ENCODE measurements at places on chromosomes 3 and 15. TPM values are rescaled to one million over a fixed set of nuclear protein-coding genes. Genes with fewer than 3 reads are reported as not detected.

Gene RGMA
- polyA plus RNA-seq = 11.9 TPM

Gene CLDN16
- polyA plus RNA-seq = not detected

Gene DLL4
- polyA plus RNA-seq = 8.7 TPM

Gene DPPA4
- 0.01 TPM for polyA plus RNA-seq

Gene CD96
- 0.26 TPM for polyA plus RNA-seq

Gene EAF2
- 7.4 TPM for polyA plus RNA-seq

Gene DRD3
- polyA plus RNA-seq = not detected

Gene TMIE
- polyA plus RNA-seq = 1.2 TPM

Gene NRG4
- polyA plus RNA-seq = not detected

Gene ECE2
- not detected for polyA plus RNA-seq

Gene CRBN
- polyA plus RNA-seq = 23.4 TPM

Gene GNB5
- 6.8 TPM for polyA plus RNA-seq

Gene CA12
- 0.07 TPM for polyA plus RNA-seq

Gene GPR87
- polyA plus RNA-seq = not detected

Gene CLDN18
- not detected for polyA plus RNA-seq

Gene EPHA6
- not detected for polyA plus RNA-seq

DNA sequence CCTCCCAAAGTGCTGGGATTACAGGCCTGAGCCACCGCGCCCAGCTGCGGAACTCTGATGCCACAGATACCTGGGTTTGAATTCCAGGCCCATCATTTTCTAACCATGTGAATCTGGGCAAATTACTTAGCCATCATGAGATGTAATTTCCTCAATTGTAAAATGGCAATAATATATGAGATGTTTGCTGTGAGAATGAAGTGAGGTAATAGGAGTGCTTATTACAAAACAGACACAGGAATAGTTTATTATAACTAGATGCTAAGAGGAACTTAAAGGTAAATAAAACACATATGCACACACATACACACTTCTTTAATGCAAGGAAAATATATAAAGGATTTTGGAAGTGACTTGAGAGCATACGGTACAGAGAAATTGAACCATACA lies 64.7 kb upstream of the TNIK start:
- no peak overlapping the region for H3K27ac ChIP-seq
- H3K4me1 ChIP-seq = no peaks in the 10 kb centered on the region
- H3K36me3 ChIP-seq = no peaks in the 10 kb centered on the region
- no peak overlapping the region for H3K4me3 ChIP-seq
- no peak for DNase-seq

- no peaks in the 10 kb centered on the region for H3K27me3 ChIP-seq
- H3K27ac ChIP-seq = peak overlapping the region; percentile 32
- H3K4me1 ChIP-seq = no peaks in the 10 kb centered on the region
- DNase-seq = no peak
- H3K4me3 ChIP-seq = no peak overlapping the region
Observed at GRCh38 chr3:153246806-153247205, 84.8 kb downstream of the RAP2B start.

GRCh38 chr3:99753268-99753975 lies 64.2 kb upstream of the CMSS1 start:
- peaks cover 5% of the 10 kb centered on the region for H3K4me1 ChIP-seq
- no peak overlapping the region for H3K27ac ChIP-seq
- no peaks in the 10 kb centered on the region for H3K27me3 ChIP-seq
- no peak for DNase-seq
- no peaks in the 10 kb centered on the region for H3K36me3 ChIP-seq
- no peak overlapping the region for H3K4me3 ChIP-seq

DNA sequence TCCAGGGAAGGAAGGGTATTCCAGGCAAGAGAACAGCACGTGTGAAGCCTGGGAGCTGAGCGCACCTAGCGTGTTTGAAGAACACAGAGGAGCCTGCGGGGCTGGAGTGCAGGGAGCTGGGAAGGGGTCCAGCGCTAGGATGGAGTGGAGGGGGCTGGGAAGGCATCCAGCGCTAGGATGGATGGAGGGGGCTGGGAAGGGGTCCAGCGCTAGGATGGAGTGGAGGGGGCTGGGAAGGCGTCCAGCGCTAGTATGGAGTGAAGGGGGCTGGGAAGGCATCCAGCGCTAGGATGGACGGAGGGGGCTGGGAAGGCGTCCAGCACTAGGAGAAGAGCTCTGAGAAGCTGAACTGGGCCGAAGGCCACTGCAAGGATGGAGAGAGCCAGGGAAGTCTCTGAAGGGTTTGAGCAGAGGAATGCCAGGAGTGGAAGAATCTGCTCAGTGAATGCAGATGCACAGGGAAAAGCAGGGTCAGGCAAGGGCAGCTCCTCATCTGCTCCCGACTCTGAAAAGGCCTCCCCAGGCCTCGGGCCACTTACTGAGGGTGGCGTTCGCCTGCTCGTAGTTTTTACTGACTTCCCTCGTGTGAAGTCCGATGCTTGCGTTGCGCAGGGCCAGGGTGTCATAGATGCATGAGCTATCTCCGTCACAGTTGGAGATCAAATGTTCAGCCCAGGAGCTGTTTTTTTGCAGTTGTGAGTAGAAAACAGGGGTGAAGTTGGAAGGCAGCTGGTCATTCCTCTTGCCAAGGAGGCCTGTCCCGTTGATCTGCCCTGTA lies 39.8 kb downstream of the MUC20 start:
- peaks cover 62% of the 10 kb centered on the region for H3K27me3 ChIP-seq
- peaks cover 14% of the 10 kb centered on the region for H3K4me1 ChIP-seq
- H3K27ac ChIP-seq = no peak overlapping the region
- no peak for DNase-seq
- H3K36me3 ChIP-seq = no peaks in the 10 kb centered on the region

GRCh38 chr3:20396335-20396734 lies 210.3 kb upstream of the SGO1 start:
- H3K4me1 ChIP-seq = no peaks in the 10 kb centered on the region
- no peak overlapping the region for H3K27ac ChIP-seq
- no peaks in the 10 kb centered on the region for H3K27me3 ChIP-seq
- H3K4me3 ChIP-seq = no peak overlapping the region

DNA sequence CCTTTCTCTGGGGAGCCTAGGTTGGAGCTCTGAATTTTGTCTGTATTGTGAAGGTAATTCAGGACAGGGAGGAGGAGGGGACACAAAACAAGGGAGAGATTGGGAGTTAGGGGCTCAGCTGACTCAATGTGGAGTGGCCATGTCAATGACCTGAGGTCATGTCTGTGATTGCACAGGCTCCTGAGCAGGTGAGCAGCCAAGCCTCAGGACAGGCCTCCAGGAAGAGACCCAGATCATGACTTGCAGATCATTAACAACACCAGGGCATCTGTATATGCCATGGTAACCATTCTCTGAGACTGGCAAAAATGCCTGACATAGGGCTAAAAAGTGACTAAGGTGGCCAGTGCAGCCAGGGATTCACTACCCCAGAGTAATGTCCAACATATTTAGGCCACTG lies 20.9 kb downstream of the ERICH6 start:
- no peaks in the 10 kb centered on the region for H3K27me3 ChIP-seq
- H3K36me3 ChIP-seq = no peaks in the 10 kb centered on the region
- H3K27ac ChIP-seq = no peak overlapping the region
- no peaks in the 10 kb centered on the region for H3K4me1 ChIP-seq
- no peak for DNase-seq

DNA sequence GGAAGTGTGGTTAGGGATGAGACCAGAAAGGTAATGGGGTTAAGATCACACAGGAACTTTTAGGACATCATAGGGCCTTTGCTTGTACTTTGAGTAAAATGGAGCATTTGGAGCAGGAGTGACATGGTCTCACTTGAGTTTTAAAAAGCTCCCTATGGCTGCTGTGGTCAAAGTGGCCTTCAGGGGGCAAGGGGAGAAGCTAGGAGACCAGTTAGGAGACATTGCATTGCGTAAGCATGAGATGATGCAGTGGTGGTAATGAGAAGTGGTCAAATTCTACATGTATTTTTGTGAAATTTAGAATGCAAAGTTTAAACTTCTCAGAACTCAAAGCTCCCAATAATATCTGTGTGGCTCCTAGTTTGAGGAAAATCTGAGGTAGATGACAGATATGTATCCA lies 27.9 kb downstream of the MED12L start:
- DNase-seq = no peak
- H3K36me3 ChIP-seq = no peaks in the 10 kb centered on the region

DNA sequence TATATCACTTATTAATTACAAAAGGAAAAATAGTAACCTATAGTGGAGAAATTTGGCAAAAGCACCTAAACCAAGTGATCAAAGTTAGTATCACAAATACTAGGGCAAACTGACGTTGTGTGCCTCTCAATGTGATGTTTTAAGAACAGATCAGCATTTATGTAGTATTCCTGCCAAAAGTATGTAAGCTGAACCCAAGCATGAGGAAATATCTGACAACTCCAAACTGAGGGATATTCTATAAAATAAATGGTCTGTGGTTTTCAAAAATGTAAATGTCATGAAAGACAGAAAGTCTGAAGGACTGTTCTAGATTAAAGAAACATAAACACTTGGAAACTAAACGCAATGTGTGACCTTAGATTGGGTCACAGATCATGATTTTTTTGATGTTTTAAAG lies 34.3 kb upstream of the PIK3CA start:
- no peak overlapping the region for H3K27ac ChIP-seq
- H3K4me3 ChIP-seq = no peak overlapping the region
- H3K36me3 ChIP-seq = no peaks in the 10 kb centered on the region

DNA sequence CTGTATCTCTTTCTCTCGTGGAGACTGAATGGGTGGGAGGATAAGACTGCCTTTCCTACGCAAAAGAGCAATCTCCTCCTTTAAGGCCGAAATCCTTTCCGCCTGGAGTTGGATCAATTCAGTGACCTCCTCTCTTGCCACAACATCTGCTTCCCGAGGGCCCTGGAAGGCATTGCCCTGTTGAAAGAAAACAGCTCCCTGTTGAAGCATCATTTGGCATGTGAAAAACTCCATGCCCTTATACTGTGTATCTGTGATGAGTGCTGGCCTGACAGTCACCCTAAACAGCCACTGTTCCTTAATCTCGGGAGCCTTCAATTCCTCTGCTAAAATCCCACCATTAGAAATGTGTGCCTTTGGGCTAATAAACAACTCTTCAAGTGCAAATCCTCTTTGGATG lies 80.2 kb downstream of the BOC start:
- H3K27me3 ChIP-seq = no peaks in the 10 kb centered on the region
- no peak overlapping the region for H3K4me3 ChIP-seq
- no peak overlapping the region for H3K27ac ChIP-seq

GRCh38 chr3:116188231-116188785 lies 257.0 kb downstream of the LSAMP start:
- no peak for DNase-seq
- H3K27me3 ChIP-seq = no peaks in the 10 kb centered on the region
- no peaks in the 10 kb centered on the region for H3K4me1 ChIP-seq
- no peaks in the 10 kb centered on the region for H3K36me3 ChIP-seq
- no peak overlapping the region for H3K4me3 ChIP-seq

- no peaks in the 10 kb centered on the region for H3K27me3 ChIP-seq
- H3K4me3 ChIP-seq = peak overlapping the region; percentile 90
- no peak for DNase-seq
- peaks cover 45% of the 10 kb centered on the region for H3K4me1 ChIP-seq
- peaks cover 14% of the 10 kb centered on the region for H3K36me3 ChIP-seq
Observed at GRCh38 chr15:101250873-101251829, 697 bp downstream of the CHSY1 start.

DNA sequence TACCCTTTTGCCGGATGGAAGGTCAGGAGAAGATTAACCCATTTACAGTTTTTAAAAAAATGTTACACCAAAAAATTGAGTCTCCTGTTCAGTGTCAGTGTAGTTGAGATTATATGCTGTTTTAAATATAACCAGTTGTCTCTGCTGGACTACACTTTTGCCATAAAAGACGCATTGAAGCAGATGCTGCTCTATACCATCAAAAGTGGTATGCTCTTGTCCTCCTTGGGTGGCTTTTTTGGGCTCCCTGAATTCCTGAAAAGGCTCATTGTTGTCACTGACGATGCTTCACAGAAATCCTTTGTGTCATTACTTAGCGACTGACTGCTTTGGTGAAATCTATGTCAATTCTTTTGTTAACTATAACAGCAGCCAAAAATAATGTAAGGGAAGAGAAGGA lies 133.9 kb upstream of the SKOR1 start:
- no peaks in the 10 kb centered on the region for H3K27me3 ChIP-seq
- DNase-seq = no peak
- no peaks in the 10 kb centered on the region for H3K36me3 ChIP-seq
- H3K4me1 ChIP-seq = no peaks in the 10 kb centered on the region
- H3K4me3 ChIP-seq = no peak overlapping the region
- H3K27ac ChIP-seq = no peak overlapping the region

GRCh38 chr3:160951642-160952487 lies 153.3 kb downstream of the B3GALNT1 start:
- H3K27ac ChIP-seq = peak overlapping the region; percentile 22
- H3K4me1 ChIP-seq = peaks cover 13% of the 10 kb centered on the region
- H3K4me3 ChIP-seq = no peak overlapping the region

GRCh38 chr15:74835312-74835823 lies 7.6 kb downstream of the ULK3 start:
- DNase-seq = peak; percentile 69
- H3K4me1 ChIP-seq = peaks cover 15% of the 10 kb centered on the region
- no peak overlapping the region for H3K27ac ChIP-seq

DNA sequence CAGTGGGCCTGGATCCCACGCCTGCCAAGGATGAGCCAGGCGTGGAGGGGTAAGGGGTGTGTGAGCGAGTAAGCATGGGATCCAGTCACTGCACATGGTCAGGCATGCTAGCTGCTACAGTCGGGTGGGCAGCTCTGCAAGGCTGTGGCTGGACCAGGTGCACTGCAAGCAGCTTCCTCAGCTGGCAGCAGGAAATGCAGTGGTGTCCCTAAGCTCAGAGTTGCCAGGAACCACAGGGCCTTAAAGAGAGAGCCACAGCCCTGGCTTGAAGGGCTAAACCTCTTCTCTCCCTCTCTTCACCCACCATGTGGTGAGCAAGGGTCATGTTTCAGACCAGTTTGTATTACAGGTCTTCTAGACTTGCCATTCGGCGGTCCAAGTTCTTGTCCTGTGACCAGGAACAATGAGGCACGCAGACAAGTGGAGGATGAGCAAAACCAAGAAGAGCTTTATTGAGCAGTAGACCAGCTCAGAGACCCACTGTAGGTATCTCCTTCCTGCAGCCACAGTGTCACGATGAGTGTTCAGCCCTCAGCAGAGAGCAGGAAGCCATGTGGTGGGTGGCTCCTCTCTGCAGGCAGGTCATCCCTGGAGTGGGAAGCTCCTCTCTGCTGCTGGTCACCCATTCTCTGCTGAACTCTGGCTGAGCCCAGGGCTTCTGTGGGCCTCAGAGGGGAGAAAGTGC lies 511.9 kb downstream of the PYDC2 start:
- no peak for DNase-seq
- H3K4me3 ChIP-seq = no peak overlapping the region
- H3K27me3 ChIP-seq = no peaks in the 10 kb centered on the region

- H3K27me3 ChIP-seq = no peaks in the 10 kb centered on the region
- H3K36me3 ChIP-seq = peaks cover 5% of the 10 kb centered on the region
- no peak overlapping the region for H3K4me3 ChIP-seq
- DNase-seq = no peak
Observed at GRCh38 chr3:42194943-42195510, 71.0 kb downstream of the CCK start.

DNA sequence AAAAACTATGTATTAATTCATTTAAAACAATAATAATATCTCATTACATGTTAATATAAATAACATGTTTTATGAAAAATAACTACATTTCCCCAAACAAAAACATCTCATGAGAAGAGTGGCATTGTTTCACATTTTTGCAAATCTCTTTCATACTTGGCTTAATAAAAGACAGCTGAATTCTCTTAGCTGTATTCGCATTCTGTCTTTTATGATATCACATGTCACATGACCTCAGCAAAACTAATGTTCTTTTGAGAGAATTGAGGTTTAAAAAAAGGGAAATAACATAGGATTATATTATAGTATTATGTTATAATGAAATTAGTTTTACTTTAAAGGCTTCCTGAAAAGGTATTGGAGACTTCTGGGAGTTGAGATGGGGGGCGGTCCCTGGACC lies 48.4 kb upstream of the SPPL2A start:
- no peak overlapping the region for H3K4me3 ChIP-seq
- no peak overlapping the region for H3K27ac ChIP-seq
- no peaks in the 10 kb centered on the region for H3K4me1 ChIP-seq
- no peaks in the 10 kb centered on the region for H3K27me3 ChIP-seq
- no peaks in the 10 kb centered on the region for H3K36me3 ChIP-seq
